ENCODE measurements at places on chromosomes 11 and 22.

GRCh38 chr22:36727927-36728488 is 24.5 kb upstream of the CACNG2 start:
- DNase-seq = no peak

GRCh38 chr11:61752117-61752924 is at the start of gene MYRF:
MYRF (plus strand) TSS chr11:61752636; CDS start chr11:61752745, 109 bp downstream.
- DNase-seq = no peak

GRCh38 chr22:17728786-17729185 is 45.5 kb downstream of the BID start:
- DNase-seq = no peak

GRCh38 chr11:69559181-69559580 is 77.7 kb downstream of the LINC01488 start:
- no peak for DNase-seq

DNA sequence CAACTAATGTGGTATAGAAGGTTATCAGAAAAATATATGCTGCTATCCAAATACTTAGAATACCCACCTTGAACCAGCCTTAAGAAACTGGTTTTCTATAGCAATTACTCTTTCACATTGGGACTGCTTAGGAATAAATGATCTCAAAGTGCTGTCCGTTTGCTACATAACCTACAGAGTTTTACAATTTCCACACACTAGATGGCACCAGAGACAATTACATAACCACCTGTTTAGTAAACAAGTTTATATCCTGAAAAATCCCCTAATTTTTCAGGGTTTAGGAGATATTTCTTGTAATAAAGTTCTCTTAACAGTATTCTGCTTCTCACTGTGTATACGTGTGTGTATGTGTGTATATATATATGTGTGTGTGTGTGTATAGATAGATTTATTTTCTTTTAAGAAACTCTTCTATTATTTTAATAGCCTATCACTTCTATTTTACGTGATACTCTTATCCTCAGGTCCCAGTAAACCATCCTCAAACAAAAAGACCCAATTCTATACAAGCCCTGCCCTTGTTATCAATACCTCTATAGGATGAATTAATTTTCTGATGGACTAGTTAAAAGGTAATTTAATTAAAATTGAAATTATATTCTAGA is 6.7 kb upstream of the OR5I1 start:
- DNase-seq = no peak

- DNase-seq = no peak
Observed at GRCh38 chr11:57502870-57503269, 12.6 kb downstream of the SLC43A1 start.

GRCh38 chr11:95256321-95256779 is 25.3 kb upstream of the SESN3 start:
- DNase-seq = no peak

DNA sequence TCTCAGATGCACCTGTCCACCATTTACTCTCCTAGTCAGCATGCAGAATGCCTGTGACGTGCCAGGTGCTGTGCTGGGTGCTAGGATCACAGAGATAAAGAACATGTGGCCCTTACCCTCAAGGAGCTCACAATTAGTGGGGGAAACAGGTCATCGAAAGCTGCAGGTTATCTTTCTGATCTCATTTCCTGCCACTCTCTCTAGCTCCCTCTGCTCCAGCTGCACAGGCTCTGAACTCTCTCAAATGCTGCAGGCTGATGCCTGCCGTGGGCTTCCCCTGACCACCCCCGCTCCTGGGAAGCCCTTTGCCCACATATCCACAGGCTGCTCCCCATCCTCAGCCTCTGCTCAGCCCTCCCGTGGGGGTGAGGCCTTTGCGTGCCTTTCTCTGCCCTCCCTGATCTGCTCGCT is 29.6 kb downstream of the SHANK3 start:
- DNase-seq = no peak

GRCh38 chr11:83764643-83765042 is 478.5 kb upstream of the CCDC90B start:
- no peak for DNase-seq

DNA sequence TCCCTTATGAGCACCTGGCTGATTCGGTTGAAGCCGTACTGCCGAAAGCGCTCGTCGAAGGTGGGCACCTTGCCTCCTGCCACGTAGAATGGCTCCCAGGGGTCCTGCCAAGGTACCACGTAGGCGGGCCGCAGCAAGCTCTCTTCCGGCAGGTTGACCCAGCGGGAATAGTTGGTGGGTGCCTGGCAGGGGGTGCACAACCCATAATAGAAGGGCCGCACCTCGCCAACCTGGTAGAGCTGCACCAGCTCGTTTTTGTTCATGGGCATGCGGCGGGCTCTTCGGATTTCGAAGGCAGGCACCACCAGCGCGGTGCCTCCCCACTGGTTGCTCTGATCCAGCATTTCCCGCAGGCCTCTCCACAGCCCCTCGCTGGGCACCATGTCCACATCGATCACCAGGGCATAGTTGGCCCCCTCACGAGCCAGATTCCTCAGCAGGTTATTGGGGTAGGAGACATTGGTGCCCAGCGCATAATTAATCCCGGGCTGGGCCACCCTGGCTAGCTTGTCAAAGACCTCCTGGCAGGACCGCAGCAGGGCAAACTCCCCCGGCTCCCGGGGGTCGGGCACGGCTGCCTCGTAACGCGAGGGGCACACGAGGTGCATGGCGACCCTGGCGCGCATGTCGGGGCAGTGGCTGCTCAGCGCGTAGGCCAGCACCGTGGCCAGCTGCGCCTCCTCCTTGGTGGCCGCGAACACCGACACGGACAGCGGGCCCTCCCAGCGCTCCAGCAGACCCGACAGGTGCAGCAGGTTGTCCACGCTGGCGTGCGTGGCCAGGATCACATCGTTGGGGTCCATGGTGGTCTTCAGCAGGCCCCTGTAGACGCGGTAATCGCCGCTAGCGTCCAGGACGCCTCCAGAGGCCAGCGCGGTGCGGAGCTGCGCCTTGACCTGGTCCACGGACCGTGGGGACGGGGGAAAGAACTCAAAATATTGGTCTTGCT is 679 bp downstream of the B4GAT1 start:
- no peak for DNase-seq

DNA sequence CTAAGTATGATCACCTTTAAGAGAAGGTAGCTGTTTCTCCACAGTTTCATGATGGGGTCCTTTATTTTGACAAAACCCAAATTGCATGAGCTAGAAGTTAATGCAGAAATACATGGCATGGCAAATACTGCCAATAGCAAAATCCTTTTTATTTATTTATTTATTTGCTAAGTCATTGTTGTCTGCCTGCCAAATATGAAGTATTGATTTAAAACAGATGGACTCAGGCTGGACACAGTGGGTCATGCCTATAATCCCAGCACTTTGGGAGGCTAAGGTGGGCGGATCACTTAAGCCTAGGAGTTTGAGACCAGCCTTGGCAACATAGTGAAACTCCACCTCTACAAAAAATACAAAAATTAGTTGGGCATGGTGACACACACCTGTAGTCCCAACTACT is 52.4 kb downstream of the LARGE2 start:
- DNase-seq = no peak

GRCh38 chr11:103920449-103920848 is 116.0 kb upstream of the DDI1 start:
- DNase-seq = no peak

DNA sequence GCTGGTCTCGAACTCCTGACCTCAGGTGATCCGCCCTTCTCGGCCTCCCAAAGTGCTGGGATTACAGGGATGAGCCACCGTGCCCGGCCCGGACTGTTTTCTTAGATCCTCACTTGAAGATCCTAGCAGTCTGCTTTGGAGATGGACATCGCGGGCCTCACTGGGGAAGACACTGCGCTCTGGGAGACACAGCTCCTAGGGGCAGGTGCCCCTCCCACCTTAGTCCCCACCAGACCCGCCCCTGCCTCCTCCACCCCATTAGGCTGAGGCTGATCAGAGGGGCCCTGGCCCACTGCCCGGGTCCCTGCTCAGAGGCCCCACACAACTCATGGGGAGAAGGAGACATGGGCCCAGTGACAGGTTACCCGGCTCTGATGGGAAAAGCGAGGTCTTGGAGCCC is 11.3 kb upstream of the LTO1 start:
- no peak for DNase-seq

- no peak for DNase-seq
Observed at GRCh38 chr11:95135155-95135554, 45.5 kb downstream of the ENDOD1 start.

- DNase-seq = no peak
Observed at GRCh38 chr11:111532365-111532709, 8.2 kb upstream of the LAYN start.

DNA sequence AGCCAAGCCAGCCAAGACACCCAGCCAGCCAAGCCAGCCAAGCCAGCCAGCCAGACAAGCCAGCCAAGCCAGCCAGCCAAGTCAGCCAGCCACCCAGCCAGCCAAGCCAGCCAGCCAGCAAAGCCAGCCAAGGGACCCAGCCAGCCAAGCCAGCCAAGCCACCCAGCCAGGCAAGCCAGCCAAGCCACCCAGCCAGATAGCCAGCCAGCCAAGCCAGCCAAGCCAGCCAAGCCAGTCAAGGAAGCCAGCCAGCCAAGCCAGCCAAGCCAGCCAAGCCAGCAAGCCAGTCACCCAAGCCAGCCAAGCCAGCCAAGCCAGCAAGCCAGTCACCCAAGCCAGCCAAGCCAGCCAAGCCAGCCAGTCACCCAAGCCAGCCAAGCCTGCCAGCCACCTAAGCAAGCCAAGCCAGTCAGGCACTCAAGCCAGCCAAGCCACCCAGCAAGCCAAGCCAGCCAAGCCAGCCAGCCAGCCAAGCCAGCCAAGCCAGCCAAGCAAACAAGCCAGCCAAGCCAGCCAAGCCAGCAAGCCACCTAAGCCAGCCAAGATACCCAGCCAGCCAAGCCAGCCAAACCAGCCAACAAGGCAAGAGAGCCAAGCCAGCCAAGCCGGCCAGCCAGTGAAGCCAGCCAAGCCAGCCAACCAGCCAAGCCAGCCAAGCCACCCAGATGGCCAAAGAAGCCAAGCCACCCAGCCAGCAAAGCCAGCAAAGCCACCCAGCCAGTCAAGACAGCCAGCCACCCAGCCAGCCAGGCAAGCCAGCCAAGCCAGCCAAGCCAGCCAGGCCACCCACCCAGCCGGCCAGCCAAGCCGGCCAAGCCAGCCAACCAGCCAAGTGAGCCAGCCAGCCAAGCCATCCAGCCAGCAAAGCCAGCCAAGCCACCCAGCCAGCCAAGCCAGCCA is 33.3 kb downstream of the CCT8L2 start:
- DNase-seq = no peak

DNA sequence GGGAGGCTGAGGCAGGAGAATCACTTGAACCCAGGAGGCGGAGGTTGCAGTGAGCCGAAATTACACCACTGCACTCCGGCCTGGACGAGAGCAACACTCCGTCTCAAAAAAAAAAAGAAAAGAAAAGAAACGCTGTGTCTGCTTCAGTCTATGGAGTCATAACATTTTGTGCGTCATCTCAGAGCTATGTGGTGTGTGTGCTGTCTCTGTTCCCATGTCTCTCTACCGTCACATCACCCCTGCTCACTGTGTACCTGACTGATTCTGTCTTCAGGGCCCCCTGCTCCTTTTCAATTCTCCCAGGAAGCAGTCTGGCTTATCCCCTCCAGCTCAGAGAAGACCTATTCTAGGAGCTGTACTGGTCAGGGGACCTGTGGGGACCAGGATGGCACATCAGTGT is 7.0 kb downstream of the BACE1-AS start:
- no peak for DNase-seq

- DNase-seq = no peak
Observed at GRCh38 chr11:66861038-66861773, 4.3 kb downstream of the LRFN4 start.

GRCh38 chr22:50218996-50219727 is 18.4 kb downstream of the SELENOO start:
- DNase-seq = peak; percentile 65

DNA sequence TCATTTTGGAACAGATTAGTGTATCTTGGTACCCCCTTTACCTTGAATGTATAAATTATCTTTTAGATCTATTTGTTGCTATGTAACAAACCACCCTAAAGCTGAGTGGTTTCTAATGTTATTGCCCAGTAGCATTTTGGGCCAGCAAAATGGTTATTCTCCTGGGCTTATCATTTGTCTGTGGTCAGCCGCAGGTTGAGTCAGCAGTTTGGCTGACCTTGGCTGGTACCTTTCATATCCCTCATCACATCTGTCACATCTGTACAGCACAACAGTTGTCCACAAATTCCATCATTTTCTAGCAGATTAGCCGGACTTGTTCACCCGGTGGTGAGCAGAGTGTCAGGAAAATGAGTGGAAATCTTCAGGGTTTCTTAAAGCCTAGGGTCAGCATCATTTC is 588.5 kb upstream of the ARHGAP42 start:
- DNase-seq = no peak

GRCh38 chr11:47983464-47984397 is 3.4 kb downstream of the PTPRJ start:
- DNase-seq = no peak
